Stimulated activated CD8-positive, alpha-beta memory T cell treated with anti-CD3 and anti-CD28 coated beads, Interleukin-2, amount 100 ng/mL, for 1 hour (primary cell): ENCODE measurements at places on chromosomes 4 and X.

GRCh38 chr4:54278216-54278615 lies 49.1 kb downstream of the PDGFRA start:
- no peak for DNase-seq

DNA sequence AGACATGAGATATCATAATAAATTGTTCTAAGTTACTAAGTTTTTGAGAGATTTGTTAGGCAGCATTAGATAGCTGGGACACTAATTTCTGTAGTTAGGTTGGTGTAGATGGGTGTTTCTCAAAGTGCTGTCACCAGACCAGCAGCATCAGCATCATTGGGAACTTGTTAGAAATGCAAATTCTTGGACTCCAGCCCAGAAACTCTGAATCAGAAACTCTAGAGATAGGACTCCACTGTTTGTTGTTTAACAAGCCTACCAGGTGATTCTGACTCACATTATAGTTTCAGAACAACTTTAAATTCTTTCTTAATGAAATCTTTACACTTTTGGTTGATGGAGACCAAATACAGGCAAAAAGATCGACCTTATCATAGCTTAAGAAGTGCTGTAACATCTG lies 173.7 kb downstream of the PABPC4L start:
- no peak for DNase-seq

DNA sequence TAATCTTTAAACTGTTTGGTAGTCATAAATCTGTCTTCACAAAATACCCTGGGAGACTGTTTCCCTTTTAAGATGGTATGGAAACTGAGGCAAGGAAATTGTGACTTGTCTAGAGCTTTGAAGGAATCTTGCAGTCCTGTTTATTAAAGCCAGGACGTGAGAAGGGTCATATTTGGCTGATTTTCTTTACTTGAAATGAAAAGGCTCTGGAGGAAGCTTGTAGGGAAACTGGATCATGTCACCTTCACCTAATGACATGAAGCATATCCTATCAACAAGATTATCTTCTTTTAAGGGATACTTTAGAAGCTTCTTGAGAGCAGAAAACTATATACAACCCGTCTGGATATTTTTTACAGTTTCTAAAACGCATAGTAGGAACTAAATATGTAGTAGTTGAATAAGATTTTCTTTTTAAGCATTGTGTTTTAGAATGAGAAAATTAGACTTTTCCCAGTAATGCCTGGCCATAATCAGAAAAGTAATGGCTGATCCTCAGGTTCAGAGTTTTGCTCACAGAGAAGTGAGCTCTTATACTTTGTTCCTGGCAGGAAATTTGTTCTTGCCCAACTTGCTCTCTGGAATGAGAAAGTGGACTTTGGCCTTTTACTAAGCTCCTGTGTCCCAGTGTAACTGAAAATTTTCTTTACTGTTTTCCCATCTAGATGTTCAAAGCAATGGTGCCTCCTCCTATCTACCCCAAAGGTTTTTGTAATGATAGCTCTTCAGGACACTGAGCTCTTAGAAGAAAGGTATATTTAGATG lies 136.8 kb upstream of the AFF2 start:
- no peak for DNase-seq

- no peak for DNase-seq
Observed at GRCh38 chr4:169773889-169774288, 16.1 kb upstream of the HPF1 start.

DNA sequence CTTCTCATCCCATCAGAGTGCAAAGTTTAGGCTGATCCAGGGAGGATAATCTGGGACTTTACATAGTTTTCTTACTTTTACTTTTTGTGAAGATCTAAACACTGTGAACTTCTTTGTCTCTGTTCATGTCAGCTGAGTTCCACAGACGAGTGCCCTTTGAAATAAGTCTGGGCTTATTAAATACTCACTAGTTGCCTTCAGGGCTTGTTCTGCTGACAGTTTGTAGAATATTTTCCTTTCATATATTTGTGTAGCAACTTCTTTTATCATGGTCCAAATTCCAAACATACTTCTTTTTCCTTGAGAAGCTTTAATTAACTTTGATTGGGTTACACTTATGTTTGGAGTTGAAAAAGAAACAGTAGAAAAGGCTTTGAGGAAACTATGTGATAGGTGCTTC lies 109.6 kb downstream of the SH2D1A start:
- no peak for DNase-seq

GRCh38 chr4:172707622-172708021 lies 461.0 kb upstream of the GALNT7 start:
- DNase-seq: no peak

- DNase-seq: no peak
Observed at GRCh38 chr4:13977746-13978145, 350.2 kb upstream of the BOD1L1 start.

DNA sequence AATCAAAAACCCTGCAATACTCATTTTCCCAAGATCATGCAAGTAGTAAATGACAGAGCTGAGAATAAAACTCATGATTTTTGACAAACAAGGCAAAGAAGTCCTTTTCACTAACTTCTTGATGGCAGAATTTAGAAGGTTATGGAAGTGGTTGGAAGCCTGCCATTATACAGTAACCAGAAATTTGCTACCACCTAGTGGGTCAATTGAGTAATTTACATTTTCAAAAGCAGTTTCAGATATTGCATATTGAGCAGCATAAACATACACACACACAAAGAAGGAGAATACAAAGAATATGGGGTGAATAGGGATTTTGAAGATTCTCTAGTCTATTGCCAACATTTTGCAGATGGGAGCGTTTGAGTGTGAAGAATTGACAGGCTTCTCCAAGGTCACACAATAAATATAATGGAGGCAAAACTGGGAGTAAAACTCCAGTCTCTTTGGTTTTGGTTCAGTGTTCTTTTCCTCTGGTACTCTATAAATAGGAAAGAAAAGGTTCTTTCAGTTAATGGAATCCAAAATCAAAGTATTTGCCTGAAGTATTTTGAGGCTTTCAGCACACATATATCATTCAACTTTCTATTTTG lies 70.2 kb downstream of the GC start:
- no peak for DNase-seq

- no peak for DNase-seq
Observed at GRCh38 chr4:140935254-140935653, 179.1 kb upstream of the TBC1D9 start.

- no peak for DNase-seq
Observed at GRCh38 chrX:153727123-153727931, 2.7 kb downstream of the ABCD1 start.

DNA sequence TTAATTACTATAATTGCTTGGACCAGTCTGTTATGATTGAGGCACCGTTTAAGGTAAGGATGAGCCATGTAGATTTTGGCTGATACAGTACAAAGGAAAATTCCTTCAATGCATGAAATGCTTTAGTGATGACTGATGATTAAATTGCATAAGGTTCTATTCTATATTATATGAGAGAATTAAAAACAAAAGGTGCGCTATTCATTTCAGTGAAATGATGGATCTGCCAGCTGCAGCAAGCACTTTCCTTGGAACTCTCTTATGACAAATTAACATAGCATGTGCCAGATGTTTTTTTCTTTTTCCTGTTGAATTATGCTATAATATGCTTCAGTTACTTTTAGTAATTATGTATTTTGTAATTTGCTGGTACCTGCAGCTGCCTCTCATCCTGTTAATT lies 98.5 kb downstream of the JADE1 start:
- DNase-seq: no peak

- peak; percentile 5 for DNase-seq
Observed at GRCh38 chrX:151082077-151082948, 94.1 kb upstream of the GPR50 start.
